ENCODE measurements at places on chromosomes 12 and 14.

DNA sequence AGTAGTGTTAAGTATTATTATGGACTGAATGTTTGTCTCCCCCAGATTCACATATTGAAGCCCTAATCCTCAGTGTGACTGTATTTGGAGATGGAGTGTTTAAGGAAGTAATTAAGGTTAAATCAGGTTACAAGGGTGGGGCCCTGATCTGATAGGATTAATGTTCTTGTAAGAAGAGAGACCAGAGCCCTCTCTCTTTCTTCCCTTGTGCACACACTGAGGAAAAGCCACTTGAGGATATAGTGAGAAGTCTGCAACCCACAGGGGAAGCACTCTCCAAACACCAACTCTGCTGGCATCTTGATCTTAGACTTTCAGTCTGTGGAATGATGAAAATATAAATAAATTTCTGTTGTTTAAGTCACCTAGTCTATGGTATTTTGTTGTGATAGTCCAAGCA, 2.2 kb upstream of the KLRG1 start:
- no peak for DNase-seq

DNA sequence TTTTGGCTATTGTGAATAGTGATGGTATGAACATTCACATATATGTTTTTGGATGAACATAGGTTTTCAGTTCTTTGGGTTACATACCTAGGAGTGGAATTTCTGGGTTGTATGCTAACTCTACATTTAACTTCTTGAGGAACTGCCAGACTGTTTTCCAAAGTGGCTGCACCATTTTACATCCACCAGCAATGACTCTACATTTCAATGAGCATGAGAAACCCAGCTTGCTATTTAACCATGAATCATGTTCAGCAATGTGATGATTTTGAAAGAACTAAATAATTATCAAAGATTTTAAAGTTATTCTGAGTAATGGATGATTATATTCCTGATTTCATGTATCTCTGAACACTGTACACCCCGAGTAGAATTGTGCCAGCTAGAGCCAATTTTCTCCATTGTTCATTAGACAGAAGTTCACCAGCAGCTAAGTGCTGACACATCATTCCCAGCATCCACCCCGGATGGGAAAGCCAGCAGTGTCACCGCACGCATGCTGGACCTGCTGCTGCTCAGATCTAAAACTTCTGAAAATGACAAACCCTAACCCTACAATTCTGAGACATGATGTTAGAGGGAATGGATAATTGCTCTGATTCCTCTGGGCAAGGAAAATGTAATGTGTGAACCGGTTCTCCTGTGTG, 13.3 kb upstream of the ANAPC5 start:
- no peak for DNase-seq

- DNase-seq = no peak
These were observed 180.2 kb downstream of the CRADD start for GRCh38 chr12:93857279-93857938.

DNA sequence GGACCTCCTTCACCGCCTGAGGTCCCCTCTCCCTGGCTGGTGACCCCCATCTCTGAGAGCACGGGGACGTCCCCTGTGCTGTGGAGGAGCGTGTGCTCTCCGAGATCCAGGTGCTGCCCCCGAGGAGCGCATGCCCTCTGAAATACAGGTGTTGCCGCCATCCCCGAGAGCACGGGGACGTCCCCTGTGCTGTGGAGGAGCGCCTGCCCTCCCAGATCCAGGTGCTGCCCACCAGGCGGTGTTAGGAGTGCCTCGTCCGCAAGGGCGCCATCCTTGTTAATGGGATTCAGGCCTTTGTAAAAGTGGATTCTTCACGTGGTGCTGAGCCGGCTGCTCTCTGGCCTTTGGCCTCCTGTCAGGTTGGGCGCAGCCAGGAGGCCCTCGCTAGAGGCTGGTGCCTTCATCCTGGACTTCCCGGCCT, 10.1 kb downstream of the NOC4L start:
- no peak for DNase-seq

- no peak for DNase-seq
These were observed 34.2 kb upstream of the KTN1 start for GRCh38 chr14:55545779-55546178.

DNA sequence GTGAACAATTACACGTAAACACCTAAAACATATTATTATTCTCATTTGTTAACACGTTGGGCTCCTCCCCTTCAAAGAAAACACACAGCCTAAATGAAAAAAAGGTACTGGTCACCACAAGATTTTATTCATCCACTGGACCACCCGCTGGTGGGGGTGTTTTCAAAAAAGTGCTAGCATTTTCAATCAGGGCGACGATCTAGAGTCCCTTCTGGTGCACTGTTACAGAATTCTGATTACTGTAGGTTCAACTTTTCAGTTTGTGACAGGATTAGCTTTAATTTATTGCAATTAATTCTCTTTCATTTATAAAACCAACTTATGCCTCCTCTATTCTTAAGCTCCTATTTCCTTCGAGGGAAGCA, 443 bp downstream of the MAGOHB start:
- no peak for DNase-seq

GRCh38 chr12:31363416-31363809, 37.5 kb upstream of the SINHCAF start:
- DNase-seq = no peak

- no peak for DNase-seq
These were observed 7.5 kb downstream of the KLRG1 start for GRCh38 chr12:8996682-8997405.

DNA sequence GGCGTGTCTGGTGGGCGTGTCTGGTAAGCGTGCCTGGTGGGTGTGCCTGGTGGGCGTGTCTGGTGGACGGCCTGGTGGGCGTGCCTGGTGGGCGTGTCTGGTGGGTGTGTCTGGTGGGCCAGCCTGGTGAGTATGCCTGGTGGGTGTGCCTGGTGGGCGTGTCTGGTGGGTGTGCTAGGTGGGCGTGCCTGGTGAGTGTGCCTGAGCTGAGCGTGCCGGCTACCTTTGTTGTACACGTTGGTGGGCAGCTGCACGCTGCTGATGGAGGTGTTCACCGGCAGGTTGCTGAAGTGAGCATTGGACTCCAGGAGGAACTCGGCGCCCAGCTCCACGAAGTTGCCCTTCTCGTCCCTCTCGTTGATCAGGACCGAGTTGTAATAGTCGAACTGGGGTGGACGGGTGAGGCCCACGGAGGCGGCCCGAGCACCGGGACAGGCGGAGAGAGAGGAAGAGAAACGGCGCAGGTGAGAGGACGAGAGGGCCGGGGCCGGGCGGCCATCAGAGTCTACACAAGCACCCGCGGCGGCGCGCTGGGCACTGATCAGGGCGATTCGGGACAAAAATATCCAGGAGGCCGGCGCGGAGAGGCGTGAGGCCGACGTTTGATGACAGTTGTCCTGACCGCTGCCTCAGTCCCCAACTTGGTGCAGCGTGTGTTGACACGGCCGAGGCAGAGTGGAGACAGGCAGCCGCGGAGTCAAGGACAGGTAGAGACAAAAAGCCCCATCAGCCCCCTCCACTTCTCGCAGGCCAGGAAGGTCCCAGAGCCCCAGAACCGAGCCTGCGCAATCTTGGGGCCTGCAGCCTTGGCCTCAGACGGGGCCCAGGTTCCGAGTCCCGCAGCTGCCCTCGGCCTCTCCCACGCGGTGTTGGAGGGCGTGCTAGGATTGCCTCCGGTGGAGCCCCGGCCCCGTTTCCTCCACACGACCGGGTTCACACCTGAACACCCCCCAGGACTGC, 10.5 kb downstream of the CACNA2D4 start:
- DNase-seq = peak; percentile 89

DNA sequence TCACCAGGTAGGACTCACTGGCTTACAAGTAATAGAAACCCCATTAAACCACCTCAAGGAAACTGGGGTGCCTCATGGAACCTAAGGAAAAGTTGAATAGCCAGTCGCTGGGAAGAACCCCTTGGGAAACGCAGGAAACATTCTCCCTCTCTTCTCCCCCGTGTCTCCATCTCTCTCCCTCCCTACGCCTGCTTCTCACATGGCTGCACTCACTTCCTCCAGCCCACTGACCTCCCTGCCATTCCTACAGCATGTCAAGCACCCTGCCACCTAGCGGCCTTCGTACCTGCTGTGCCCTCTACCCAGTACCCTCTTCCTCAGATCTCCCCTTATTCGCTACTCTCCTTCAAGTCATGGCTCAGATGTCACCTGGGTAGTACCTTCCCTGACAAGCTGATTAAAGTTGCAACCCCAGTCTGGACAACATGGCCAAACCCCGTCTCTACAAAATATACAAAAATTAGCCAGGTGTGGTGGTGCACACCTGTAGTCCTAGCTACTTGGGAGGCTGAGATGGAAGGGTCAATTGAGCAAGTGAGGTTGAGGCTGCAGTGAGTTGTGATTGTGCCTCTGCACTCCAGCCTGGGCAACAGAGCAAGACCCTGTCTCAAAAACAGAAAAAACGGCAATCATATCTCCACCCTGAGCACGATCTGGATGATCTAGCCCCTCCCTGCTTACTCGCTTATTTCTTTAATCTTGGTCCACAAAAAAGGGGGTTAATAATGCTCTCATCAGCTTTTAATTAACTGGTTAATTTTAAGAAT, 6.4 kb upstream of the DTX1 start:
- DNase-seq = no peak

DNA sequence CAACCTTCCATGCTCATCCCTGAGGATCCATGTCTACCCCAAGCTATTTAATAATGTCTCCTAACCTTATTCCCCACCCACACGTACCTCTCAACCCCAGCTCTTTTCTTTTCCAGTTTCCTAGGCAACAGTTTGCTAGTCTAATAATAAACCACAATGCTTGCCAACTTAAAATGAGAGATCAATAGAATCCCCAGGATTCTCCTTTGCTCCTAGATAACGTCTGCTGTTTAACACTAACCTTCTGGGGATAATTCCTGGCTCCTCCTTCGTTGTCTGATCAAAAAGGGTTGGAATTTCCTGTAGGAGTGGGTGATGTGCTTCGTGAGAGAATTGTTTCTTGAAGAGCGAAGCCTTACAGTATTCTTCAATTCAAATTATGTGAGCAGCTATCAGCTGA, 42.2 kb upstream of the DBX2 start:
- no peak for DNase-seq

GRCh38 chr12:84047881-84048280, 864.7 kb downstream of the SLC6A15 start:
- no peak for DNase-seq

- no peak for DNase-seq
These were observed 51.7 kb upstream of the G2E3 start for GRCh38 chr14:30507209-30507608.

DNA sequence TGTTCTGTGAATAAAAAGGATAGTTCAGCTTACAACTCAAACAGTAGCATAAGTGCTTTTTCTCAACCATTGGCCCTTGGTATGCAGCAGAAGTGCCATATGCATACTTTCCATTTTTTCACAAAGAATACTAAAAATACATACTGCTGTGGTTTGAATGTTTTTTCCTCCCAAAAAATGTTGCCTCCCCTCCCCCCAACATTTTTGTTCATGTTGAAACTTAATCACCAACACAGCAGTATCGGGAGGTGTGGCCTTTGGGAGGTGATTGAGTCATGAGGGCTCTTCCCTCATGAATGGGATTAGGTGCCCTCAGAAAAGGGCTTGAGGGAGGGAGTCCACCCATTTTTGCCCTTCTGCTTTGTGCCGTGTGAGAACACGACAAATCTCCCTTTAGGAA, 198.6 kb downstream of the ESR2 start:
- DNase-seq = no peak

Data from hematopoietic multipotent progenitor cell treated with erythropoietin and hydrocortisone succinate and interleukin-3 and kit ligand, for 17 days (in vitro differentiated cells).